ENCODE measurements at places on chromosomes 6 and 20.

DNA sequence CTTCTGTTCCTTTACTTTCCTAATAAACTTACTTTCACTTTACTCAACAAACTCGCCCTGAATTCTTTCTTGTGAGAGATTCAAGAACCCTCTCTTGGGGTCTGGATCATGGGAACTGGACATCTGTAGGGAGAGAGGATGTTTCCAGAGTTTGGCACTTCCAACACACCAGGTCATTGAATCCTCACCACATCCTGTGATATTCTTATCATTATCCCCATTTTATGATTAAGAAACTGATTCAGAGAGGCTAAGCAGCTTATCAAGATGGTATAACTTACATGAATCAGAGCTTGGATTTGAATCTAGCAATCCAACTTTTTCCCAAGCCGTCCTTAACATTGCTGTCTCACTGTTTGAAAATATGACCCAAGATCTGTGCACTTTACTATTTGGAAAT, 15.5 kb downstream of the PPIL6 start:
- no peak for DNase-seq

DNA sequence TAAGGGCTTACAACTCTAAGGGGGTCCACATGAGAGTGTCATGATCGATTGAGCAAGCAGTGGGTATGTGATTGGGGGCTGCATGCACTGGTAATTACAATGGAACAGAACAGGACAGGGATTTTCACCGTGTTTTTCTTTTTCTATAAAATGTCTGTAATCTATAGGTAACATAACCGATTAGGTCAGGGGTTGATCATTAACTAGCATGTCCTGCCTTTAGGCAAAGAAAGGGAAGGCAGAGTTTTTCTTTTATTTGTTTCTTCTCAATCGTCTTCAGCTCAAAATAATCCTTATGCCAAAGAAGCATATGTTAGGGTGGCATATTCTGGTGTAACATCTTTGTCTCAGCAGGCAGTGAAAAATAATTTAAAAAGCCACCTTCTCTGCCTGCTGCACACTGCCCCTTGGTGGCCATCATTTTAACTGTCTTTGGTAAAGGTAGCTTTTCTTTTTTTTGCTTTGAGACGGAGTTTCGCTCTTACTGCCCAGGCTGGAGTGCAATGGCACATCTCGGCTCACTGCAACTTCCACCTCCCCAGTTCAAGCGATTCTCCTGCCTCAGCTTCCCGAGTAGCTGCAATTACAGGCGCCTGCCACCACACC, 9.7 kb upstream of the CEP43 start:
- no peak for DNase-seq

DNA sequence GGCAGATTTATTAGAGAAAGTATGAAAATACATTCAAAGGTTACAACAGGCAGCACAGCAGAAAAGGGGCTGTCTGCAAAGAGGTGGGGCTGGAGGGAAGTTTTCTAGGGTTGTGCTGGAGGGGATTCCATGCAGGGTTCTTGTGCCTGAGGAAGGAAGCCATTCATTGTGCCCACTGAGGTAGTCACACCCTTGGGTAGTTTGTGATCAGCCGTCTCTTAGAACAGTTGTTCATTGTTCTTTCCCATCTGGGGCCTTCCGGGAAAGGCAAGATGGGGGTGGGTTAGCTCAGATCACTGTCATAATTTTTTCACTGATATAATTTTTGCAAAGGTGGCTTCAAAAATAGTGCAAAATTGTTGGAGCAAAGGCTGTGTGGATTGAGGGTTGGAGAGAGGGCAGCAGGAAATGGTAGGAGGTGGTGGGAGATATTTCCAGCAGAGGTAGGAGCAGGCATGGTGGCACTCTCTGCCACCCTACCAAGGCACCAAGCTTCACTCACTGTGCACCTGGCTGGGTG, 80.5 kb upstream of the GPR6 start:
- DNase-seq = no peak

- no peak for DNase-seq
Measured at GRCh38 chr20:3796477-3797225, 541 bp downstream of the CDC25B start.

- DNase-seq = no peak
Measured at GRCh38 chr6:50720623-50721022, 7.3 kb downstream of the TFAP2D start.

DNA sequence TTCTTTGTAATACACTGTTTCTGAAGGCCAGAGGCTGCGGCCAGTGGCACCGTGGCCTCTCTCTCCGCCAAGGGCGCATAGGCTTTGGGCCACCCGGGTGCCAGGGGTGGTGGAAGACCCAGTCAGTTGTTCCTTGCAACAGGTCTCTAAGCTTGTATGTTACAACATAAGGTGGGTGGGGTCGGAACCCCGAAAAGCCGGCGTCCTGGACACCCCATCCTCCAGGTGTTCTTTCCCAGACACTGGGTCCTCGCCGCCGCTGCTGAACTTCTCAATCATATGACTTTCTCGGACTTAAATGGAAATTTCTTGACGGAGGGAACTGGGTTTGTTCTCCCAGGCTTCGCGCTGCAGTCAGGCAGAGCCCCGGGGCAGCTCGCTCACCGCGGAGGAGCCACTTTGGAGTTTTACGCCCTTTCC, 983 bp upstream of the KCNQ5 start:
- DNase-seq = no peak

DNA sequence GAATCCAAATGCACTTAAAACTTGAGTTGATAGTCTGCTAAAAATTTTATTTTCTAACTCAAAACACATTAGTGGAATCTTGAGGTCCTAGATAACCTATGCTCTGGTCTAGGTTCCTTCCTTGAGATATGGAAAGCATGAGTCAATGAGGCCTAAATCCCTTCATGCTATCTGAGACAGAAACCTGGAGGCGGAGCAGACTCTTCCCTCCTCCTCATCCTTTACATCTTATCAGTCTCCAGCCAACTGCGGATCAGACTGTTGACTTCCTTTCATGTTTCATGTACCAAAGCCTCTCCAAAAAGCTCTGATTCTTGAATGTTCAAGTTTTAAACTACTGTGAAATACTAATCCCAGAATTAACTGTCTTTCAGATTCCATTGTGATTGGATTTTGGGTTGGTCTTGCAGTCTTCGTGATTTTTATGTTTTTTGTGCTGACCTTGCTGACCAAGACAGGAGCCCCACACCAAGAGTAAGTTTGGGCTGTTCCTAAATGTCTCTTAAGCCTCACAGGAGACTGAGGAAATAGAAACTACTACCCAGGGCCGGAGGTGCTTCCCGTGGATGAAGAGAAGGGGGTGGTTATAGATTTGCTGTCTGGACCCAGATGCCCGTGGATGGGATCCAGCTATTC, 29.1 kb downstream of the MRAP2 start:
- DNase-seq = no peak

DNA sequence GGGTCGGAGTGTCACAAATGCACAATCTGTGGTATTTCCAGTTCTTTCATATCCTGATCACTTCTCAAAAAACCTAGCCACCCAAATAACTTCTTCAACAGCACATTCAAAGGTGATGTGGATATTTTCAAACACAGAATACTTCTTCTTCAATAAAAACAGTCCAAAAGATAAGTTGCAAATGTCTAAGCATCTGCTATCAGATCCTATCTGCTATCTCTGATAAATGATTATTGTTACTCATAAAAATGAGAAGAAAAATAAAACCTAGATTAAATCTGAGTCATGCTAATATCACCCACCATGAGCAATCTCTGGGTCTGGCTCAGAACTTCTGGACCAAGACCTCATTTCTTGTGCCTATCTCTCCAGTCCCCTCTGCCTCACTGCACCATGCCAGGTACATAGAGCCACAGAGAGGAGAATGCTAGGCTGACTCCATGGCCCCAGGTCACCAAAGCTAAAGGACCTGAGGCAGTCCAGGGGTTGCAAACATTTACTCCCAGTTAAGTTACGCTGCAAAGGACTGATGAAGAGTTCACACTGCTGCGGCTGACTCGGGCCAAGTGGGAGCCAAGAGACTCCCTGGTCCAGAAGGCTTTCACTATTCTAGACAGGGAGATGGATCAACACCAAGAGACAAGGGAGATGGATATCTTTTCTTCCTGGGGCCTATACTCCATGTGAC, 101.4 kb downstream of the KIF13A start:
- DNase-seq = no peak

- DNase-seq = no peak
Measured at GRCh38 chr6:3915076-3915791, 66.1 kb downstream of the FAM50B start.

GRCh38 chr6:23445157-23445710, 680.8 kb upstream of the NRSN1 start:
- DNase-seq = no peak

DNA sequence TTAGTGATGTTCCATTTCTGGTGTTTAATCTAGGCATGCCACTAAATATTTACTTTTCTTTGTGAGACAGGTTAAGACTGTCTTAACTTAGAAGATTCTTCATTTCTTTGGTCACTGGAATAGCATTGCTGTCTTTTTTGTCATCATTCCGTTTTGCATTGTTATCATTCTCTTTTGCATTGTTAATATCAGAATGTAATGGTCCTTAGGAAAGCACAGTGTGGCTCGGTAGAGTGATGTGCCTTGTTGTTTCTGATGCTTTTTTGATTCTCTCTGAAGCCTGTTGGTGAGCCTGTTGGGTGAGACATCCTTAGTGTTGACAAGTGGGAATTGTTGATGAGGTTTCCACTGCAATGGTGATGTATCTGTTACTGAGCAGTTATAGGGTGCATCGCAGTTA, 23.2 kb downstream of the PLCB4 start:
- DNase-seq = no peak

DNA sequence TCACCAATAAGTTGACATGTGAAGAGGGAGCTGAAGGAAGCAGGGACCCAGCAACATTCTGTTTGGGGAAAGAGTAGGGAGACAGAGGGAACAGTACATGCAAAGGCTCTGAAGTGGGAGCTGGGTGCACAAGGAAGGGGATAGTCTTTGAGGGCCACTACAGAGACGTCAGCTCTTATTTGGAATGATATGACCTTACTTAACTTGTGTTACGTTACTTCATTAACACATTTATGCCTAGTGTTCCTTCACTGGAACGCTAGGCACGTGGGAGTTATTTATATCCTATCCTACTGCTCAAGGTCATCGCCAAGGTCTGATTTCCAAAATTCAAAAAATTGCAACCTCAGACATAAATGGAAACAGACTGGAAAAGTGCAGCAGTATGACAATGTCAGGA, 20.2 kb downstream of the NAPB start:
- no peak for DNase-seq

DNA sequence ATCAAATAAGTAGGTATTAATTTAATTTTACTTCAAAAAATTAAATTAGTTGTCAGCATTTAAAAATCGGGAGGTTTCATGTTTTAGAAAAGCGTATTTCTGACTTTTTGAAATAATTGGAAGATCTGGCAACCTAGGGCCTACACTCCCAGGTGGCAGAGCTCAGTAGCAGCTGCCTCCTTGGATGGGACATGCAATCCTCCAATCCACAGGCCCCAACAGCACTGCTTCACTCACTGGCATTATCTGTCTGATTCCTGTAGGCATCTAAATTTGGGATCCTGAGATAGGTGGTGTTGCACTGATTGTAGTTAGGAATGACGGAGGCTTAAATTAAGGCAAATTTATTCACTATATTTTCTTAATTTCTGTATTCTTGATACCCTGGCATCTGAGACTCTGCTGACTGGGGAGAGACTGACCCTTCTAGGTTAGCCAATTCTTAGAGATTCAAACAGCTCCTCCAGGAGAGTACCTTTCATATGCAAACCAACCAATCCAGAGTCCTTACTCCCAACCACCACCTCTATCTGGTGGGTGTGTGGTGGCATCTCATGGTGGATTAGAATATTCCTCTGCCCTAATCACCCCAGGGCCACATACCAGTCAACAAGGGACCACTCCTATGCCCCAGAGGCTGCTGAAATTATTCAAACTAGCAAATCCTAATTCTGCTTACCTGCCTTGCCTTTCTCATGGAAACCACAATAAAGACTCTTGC, 146.6 kb upstream of the GLP1R start:
- no peak for DNase-seq

GRCh38 chr20:63848003-63848911, 13.0 kb upstream of the ABHD16B start:
- no peak for DNase-seq

- DNase-seq = no peak
Measured at GRCh38 chr6:20350215-20350614, 51.5 kb upstream of the E2F3 start.

DNA sequence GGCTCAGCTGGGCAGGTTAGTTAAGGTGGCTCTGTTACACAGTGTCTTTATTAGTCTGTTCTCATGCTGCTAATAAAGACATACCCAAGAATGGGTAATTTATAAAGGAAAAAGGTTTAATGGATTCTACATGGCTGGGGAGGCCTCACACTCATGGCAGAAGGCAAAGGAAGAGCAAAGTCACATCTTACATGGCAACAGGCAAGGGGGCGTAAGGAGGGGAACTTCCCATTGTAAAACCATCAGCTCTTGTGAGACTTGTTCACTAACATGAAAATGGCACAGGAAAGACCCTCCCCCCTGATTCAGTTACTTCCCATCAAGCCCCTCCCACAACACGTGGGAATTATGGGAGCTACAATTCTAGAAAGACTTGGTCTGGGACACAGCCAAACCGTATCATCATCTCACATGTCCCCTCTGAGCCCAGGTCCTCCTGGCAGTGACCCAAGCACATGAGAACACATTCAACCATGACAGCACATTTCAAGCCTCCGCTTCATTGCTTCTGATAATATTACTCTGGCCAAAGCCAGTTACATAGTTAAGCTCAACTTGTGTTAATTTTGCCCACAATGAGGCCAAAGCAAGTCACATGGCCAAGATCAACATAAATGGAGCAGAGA, 383.9 kb downstream of the PLCB1 start:
- no peak for DNase-seq

GRCh38 chr6:13763740-13764381, 50.5 kb downstream of the MCUR1 start:
- DNase-seq = no peak

GRCh38 chr20:55596431-55596830, 408.9 kb downstream of the CBLN4 start:
- DNase-seq = no peak

DNA sequence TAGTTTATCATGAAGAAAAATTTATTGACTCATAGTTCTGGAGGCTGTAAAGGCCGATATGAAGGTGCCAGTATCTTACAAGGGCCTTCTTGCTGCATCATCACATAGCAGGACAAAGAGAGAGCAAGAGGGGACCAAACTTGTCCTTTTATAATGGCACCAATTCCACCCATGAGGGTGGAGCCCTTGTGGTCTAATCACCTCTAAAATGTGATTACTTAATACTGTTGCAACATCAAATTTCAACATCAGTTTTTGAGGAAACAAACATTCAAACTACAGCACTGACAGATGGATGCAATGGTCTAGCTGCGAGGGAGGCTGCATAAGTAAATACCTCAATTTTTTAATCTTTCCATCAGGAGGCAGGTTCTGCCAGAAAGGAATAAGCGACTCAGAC, 76.7 kb upstream of the LAMA2 start:
- DNase-seq = no peak

DNA sequence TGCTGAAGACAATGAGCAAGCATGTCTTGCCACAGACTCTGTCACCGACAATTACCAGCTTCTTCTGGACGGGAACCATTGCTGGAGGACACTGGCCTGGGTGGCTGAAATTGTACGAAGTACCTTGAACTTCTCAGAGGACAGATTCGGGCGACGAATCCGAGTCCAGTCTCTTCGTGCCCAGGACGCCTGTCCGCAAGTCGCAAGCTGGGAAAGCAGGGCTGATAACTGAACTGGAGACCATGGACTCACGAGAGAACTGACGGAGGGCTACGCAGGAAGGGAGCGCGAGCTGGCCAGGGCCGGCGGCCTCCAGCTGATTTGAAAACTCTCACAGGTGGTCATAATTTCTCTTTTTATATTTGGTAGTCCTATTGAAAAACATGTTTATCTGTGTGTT, 1229.5 kb upstream of the MAP3K7 start:
- no peak for DNase-seq
